ENCODE measurements at places on chromosomes 2 and 18.

- no peak for DNase-seq
Measured at GRCh38 chr2:109120166-109120565, 8.8 kb upstream of the SH3RF3 start.

- no peak for DNase-seq
Measured at GRCh38 chr2:139099721-139100120, 319.5 kb upstream of the NXPH2 start.

- DNase-seq: no peak
Measured at GRCh38 chr2:181776336-181776735, 96.0 kb upstream of the NEUROD1 start.

DNA sequence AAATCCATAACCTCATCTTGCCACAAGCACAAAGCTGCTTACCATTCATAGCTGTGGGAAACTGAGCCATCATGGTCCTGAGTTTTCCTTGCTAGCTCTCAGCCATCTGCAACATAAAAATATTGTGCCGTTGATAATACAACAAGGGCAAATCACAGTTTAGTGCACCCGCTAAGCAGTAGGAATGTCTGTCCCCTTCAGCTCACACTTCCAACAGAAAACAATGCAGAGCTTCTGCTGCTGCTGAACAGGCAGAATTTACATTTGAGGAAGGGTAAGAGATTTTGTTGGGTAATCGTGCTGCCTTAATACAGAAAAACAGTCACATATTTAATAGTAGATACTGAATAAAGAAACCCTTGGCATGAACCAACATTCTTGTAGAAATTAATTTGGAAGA, 32.3 kb downstream of the ITSN2 start:
- DNase-seq: peak; percentile 30

- DNase-seq: no peak
Measured at GRCh38 chr18:32060026-32060425, 31.6 kb upstream of the RNF138 start.

GRCh38 chr2:109201465-109202327, 72.7 kb downstream of the SH3RF3 start:
- DNase-seq: no peak

DNA sequence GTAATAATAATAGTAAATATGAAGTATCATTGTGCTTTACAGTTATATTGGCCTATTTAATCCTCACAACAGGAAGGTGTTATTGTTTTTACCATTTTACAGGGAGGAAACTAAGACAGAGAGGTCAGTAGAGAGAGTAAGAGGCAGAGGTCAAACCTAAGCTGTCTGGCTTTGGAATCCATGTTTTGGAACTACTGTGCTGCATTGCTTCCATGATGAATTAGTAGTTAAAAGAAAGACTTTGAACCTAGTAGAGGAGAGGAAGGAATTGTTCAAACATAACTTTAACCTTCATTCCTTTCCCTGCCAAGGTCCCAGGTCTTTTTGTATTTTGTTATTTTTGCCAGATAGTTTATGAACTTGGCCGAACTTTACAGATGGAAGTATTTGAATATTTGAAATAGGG, 80.9 kb downstream of the PHLPP1 start:
- no peak for DNase-seq

DNA sequence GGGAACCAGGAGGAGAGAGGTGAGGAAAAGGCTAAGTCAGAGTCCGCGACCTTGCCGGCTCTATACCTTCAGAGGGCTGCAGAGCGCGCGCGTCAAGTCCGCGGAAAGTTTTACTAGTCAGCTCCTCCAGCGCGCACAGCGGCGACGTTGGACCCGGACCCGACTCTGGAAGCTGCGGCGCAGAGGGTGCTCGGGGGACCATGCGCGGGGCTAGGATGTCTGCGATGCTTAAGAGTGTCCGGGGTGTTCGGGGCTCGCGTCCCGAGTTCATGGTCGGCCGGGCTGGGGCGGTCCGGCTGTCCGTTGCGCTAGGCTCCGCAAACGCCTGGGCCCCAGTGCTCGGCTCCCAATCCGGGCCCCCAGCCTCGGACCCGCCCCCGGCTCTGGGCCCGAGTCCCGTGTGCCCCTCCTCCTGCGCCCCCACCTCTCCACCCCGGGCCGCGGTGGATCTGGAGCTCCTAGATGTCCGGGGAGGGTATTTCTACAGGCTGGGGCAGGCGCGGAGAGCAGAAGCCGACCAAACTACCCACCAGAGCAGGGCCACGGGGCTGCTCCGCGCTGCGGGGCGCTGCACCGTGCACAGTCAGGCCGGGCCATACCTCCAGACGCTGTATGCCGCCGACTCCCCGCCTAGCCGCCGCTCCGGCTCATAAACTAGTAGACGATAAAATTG, at the start of gene LBX2:
TSS of gene LBX2 (minus strand) at position 337 of the 673 bp plus-strand sequence. CDS start at position 271, 66 bp downstream.
- DNase-seq: no peak
